Stimulated activated CD8-positive, alpha-beta memory T cell treated with anti-CD3 and anti-CD28 coated beads, Interleukin-7, amount 100 ng/mL, for 48 hours (primary cell): ENCODE measurements at places on chromosomes 11 and 22.

DNA sequence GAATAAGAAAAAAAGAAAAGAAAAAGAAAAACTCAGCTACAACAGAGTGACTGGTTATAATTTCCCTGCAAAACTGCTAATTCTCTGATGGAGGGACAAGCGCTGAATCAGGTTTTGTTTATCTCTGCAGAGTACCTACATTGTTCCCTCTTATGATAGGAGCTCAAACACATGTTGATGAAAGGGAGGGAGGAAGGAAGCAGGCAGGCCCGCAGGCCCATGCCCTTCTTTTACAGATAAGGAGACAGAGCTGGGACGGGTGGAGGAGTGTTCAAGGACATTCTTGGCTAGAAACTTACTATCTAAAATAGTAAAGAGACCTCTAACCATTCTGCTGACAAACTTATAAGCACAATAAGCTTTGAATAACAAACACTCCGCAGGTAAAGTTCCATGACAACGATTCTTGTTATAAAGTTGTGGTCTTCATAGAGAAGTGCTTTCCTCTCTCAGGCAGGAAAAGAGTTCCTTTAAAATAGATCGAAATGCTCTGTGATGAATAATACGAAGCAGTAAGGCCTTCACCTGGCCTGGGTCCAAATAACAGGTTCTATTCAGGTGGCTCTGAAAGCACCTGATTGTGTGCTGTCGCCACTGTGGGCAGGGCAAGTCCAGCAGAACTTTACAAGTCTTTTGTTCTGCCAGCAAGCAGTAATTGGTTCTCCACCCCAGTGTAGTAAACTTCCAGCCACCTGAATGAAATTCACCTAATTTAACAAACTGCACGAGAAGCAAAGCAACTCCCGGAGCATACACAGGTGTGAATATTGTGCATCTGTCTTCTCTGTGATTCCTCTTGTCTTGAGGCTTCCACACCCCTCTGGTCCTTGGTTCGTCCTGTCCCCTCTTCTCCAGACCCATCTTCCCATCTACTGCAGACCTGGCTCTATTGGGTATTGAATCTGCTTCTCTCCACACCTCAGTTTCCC is 15.3 kb upstream of the MICAL2 start:
- DNase-seq: no peak

DNA sequence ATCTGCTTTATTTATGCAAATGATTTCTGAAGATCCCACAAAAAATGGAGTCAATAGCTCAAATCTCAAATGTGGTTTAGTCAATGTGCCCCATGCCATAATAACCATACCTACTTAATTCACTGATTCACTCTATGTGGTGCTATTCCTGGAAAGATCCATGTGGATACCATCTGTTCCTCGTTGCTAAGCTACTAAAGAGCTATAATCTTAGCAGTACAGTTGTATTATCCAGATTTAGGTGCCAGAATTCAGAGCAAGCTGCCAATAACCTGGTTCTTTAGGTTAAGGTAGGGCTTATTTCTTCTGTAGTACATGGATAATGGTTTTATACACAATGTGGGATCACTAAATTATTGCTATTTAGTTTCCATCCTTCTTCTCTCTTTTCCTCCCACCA is 974.7 kb upstream of the CCDC90B start:
- DNase-seq: no peak

- no peak for DNase-seq
Measured at GRCh38 chr11:70521475-70522308, 123.4 kb downstream of the CTTN start.

DNA sequence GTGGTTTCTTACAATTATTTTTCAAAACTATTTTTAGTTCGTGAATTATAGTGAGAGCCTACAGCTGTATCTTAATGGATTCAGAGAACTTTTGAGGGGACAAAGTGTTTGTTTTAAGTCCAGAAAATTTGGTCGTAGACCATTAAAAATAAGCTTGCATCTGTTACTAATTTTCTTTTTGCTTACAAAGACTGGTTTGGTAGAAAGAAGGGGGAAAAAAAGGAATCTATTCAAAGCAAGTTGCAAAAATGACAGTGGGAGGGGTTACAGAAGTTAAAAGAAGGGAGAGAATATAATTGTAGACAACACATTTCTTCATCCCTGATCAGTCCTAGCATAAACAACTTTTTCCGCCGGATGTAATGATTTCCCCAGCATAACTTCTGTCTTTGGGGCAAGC is 72.1 kb downstream of the AMOTL1 start:
- DNase-seq: no peak

DNA sequence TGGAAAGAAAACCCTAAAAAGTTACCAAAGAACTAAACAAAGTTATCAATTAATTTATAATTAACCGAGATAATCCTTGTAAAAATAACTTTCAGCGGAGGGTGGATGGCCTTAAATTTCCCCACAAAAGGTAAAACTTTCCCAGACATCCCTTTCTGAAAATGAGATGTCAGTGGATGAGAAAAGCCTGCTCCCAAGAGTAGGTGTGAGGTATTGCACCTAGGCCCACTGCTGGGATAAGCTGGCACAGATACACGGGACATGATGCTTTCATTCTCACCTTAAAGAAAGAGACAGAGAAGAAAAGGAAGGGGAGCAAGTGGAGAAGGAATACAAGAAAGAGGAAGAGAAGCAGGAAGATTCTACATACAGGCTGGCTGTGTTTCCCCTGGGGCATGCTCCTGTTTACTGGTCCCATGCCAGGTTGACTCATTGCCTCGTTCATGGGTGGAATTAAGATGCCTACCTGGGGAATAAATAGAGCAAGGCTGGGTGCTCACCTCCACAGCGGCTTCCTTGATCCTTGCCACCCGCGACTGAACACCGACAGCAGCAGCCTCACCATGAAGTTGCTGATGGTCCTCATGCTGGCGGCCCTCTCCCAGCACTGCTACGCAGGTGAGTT is at the start of gene SCGB2A2:
SCGB2A2 (plus strand) TSS at position 505 of the 625 bp plus-strand sequence; CDS start at position 564, 59 bp downstream.
- no peak for DNase-seq

- no peak for DNase-seq
Measured at GRCh38 chr11:130829920-130830511, 86.3 kb downstream of the SNX19 start.

GRCh38 chr11:90493379-90493778 is 270.5 kb upstream of the CHORDC1 start:
- DNase-seq: no peak

- DNase-seq: no peak
Measured at GRCh38 chr11:8477680-8478079, 116.3 kb downstream of the STK33 start.

GRCh38 chr22:44575381-44576268 is 77.6 kb upstream of the RTL6 start:
- no peak for DNase-seq

DNA sequence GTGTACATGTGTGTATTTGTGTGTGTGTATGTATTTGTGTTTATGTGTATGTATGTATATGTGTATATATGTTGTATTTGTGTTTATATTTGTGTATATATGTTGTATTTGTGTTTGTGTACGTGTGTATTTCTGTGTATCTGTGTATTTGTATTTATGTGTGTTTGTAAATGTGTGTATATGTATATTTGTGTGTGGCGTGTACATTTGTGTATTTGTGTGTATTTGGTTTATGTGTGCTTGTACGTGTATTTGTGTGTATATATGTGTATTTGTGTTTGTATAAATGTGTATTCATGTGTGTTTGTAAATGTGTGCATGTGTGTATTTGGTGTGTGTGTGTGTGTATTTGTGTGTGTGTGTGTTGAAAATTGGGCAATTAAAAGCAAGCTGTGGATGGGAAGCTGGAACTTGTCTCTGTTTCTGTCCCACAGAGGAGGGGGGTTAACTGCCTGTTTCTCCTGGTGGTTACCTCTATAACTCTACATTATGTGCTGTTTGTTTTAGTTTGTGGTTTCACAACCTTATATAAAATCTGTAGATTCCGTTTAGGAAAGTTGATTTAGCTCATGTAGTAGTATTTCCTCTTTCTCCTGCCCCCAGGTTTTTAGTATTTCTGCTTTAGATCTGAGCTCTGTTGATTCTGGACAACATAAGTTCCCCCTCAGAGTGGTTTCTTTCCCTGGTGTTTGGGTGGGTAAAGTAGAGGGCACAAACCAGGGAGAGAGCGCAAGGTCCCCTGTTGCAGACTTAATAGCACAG is 28.9 kb downstream of the AP2A2 start:
- no peak for DNase-seq

- no peak for DNase-seq
Measured at GRCh38 chr11:44529895-44530412, 35.5 kb upstream of the CD82 start.

- no peak for DNase-seq
Measured at GRCh38 chr22:24996420-24996952, 44.0 kb downstream of the KIAA1671 start.

GRCh38 chr11:95058621-95059020 is 8.1 kb upstream of the SRSF8 start:
- DNase-seq: no peak

GRCh38 chr11:70761094-70761907 is 363.0 kb downstream of the CTTN start:
- no peak for DNase-seq

- no peak for DNase-seq
Measured at GRCh38 chr11:73866095-73866579, 10.5 kb downstream of the COA4 start.

DNA sequence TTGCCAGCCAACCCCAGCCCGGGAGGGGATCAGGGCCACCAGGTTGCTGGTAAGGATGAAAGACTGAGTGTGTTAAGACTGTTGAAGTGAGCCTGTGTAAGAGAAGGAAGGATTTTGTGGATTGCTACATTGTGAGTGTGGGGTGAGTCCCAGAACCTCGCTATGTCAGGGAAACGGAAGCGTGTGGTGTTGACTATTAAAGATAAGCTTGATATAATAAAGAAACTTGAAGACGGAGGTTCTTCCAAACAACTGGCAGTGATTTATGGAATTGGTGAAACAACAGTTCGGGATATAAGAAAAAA is 627 bp downstream of the JRKL start:
- DNase-seq: no peak

DNA sequence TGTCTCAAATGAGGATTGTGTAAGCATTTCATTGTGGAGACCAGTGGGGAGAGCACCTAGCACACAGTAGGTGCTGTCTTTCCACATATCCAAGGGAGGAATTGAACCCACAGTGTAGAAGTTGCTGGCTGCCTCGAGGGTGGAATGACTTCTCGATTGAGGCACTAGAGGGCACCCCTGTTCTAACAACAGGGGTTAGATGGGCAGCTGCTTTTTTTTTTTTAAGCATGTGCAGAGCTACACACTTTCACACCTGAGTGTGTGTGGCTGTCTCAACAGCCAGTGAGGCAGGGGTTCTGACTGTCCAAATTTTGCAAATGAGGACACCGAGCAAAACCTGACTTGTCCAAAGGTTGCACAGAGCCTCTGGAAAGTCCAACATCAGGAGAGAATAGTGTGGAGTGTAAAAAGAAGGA is 118.2 kb upstream of the CRYBB3 start:
- no peak for DNase-seq

DNA sequence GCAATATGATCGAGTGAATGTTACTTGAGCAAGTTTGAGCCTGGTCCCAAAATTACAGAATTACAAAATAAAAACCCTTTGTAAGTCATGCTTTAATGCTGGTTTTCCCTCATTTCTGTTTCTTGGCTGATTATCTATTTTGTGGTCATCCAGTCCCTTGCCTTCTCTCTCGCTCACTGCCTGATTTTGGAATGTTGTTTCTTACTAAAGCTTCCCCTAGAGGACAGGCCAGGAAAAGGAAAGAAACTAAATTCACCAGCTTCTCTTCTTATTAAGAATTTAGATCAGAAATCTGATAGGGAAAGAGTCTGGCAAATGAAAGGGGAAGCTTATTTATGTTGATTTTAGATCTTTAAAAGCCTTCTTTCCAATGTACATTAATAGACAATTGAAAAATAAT is 16.6 kb upstream of the BDNF start:
- DNase-seq: no peak

DNA sequence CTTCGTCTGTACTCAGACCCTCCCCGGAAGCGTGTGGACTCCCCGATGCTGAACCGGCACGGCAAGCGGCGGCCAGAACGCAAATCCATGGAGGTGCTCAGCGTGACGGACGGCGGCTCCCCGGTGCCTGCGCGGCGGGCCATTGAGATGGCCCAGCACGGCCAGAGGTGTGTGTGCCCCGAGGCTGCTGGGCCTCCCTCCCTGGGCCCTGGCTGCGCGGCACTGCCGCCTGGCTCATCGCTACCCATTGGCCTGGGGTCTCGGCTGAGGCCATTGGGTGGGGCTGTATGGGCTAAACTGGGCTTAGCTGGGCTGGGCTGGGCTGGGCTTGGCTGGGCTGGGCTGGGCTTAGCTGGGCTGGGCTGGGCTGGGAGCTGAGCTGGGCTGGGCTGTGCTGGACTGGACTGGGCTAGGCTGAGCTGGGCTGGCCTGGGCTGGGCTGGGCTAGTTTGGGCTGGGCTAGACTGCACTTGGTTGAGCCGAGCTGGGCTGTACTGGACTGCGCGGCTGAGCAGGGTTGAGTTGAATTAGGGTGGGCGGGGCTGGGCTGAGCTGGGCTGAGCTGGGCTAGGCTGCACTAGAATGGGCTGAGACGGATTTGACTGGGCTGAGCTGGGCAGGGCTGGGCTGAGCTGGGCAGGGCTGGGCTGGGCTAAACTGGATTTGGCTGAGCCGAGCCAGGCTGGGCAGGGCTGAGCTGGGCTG is 40.7 kb downstream of the MOB2 start:
- DNase-seq: no peak

DNA sequence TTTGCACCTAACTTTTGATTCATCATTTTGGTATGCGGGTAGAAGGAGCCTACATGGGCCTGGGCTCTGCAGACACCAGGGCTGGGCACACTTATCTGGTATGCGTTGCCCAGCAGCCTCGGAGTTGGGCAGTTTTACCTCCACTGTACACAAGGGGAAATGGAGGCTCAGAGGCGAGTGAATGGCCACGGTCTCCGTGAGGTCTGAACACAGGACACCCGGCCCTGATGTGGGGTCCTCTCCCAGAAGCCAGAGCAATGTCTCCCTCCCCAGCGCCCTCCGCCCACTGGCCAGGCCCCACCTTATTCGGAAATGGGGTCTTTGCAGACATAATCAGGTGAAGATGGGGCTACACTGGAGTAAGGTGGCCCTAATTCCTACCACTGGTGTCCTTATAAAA is 43.7 kb downstream of the OSBPL5 start:
- no peak for DNase-seq

- no peak for DNase-seq
Measured at GRCh38 chr22:40335358-40335757, 10.9 kb upstream of the ADSL start.

- no peak for DNase-seq
Measured at GRCh38 chr11:76288166-76288980, 82.1 kb upstream of the WNT11 start.

GRCh38 chr11:44997566-44997965 is 46.9 kb upstream of the TP53I11 start:
- no peak for DNase-seq

DNA sequence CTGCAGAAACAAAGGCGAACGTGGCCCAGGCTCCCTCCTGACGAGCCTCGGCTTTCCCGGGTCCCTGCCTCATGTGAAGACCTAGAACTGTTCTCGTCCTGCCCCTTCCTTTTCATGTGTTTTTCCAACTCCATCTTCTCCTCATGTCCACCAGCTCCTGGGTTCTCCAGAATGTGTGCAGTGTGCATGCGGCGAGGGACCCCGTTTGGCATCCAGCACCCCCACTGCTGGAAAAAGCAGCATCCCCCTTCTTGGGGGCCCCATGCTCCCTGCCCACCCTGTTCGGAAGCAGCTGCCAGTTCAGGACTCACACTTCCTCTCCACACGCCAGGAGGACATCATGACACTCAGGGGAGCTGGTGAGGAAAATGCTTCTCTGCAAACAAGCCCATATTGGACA is 313.5 kb downstream of the BRD1 start:
- DNase-seq: no peak
